ENCODE measurements at places on chromosomes 13 and 19.

GRCh38 chr19:51712461-51713081 lies 11.2 kb downstream of the HAS1 start:
- no peak for DNase-seq

GRCh38 chr19:12047868-12048267 lies 4.9 kb downstream of the ZNF878 start:
- DNase-seq = no peak

DNA sequence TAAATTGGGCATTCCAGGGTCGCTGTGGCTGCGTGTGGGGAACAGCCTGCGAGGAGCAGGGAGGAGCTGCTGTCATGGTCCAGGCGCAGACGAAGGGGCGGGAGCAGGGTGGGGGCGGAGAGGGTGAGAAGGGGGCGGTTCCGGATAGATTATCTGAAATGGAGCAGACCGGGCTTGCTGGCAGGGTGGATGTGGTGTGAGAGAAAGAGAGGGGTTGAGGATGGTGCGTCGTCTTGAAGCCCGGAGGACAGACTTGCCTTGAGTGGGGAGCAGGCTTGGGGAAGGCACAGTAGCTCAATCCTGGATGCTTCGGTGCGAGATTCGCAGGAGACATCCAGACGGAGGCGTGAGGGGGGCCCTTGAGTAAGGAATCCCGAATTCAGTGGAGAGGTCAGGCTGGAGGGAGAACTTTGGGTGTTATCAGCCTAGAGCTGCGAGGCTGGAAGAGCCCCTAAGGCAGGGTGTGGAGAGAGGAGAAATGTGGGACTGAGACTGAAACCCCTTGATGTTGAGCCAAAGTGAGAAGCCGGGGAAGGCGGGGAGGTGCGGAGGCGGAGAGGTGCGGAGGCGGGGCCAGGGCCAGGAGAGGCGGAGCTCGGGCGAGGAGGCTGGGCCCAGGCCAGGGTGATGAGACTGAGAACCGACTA lies 40.6 kb downstream of the DPF1 start:
- no peak for DNase-seq

DNA sequence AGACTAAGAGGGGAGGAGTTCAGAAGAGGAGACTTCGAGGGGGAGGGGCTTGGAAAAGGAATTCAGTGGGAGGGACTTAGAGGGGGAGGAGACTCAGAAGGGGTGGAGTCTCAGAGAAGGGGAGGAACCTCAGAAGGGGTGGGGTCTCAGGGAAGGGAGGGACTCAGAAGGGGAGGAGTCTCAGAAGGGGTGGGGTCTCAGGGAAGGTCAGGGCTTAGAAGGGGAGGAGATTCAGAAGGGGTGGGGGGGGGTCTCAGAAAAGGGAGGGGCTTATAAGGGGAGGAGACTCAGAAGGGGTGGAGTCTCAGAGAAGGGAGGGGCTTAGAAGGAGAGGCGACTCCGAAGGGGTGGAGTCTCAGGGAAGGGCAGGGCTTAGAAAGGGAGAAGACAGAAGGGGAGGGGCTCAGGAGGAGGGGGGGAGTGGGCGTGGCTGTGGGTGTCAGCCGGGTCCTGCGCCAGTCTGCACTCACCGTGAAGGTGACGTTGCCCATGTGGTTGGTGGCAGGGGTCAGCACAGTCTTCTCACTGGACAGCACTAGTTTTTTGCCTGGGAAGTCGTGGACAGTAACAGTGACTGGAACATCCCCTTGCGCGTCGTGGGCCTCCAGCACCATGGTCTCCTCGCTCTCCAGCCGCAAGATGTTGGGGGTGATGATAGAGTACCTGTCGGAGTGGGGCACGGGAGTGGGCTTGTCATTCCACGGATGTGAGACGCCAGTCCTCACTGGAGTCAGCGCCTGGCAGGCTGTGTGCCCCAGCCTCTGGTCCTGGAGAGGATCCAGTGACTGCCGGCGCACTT lies 1.5 kb downstream of the C3 start:
- no peak for DNase-seq

DNA sequence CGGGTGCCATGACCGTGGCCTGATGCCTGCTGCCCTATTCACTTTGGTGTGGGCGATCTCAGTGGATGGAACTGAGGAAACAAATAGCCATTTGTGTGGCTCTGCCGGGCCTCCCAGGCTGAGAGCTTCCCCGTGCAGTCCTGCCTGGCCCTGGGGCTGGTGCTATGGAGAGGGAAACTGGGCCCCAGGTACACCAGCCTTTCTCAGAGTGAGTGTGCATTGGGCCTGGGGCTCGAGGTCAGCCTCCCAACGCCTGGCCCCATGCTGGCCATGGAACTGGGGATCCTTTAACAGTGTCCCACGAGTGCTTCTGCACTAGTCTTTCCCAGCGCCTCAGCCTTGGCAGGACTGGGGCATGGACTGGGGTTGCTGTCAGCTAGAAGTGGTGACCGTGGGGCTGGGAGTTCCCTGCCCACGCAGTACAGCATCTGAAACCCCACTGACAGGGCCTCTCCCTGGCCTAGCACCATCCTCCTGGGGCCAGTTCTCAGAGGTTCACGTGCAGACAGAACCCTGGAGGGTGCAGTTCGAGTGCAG lies 10.5 kb downstream of the PLEKHF1 start:
- DNase-seq = no peak

- no peak for DNase-seq
These were observed 23.2 kb upstream of the TTYH1 start for GRCh38 chr19:54392105-54392504.

GRCh38 chr13:19713186-19713965 lies 69.4 kb downstream of the PSPC1 start:
- no peak for DNase-seq

DNA sequence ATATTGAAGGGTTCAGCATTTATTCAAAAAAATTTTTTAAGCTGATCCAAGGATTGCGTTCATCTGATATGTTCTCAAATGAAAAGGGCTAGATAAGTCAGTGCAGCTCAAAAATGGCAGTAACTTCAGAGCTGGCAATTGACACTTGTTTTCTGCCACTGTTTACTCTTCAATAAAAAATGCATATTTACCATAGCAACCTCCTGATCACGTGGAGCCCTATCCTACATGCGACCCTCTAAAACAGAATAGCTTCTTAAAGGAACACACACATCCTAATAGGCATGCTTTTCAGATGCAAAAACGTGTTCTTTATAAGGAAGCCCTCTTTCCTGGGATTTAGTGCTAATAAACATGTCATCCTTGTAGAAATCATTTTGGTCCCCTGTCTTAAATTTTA lies 150.2 kb downstream of the ZNF536 start:
- no peak for DNase-seq

DNA sequence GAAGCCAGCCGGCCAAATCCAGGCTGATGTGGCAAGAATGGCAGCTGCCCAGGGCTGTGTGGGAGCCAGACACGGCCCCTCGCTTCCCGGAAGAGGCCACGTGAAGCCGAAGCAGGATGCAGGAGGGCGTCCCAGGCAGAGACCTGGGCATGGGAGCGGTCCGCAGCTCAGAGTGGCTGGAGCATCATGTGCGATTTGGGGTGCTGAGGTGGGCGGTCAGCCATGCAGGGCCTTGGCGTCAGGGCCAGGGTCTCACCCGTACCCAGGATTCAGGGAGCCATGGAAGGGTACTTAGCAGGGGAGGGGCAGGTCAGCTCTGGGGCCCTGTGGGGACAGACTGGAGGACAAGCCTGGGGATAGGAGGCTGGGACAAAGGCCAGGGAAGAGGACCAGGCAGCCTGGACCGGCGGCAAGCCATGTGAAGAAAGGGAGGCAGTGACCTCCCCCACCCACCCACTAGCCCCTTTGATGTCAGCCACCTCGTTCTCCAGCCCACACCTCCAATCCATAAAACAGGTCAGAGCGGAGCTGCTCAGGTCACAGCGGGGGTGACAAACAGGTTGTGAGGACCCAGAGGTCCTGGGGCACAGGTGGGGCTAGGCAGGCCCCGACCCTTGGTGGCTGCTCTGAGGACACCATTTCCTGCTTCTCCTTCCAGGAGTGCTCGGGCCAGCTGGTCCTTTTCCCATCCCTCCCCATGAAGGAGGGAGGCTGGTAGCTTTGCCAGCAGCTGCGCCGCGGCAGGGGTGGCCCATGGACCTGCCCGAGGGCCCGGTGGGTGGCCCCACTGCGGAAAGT lies 2.3 kb downstream of the KASH5 start:
- no peak for DNase-seq

DNA sequence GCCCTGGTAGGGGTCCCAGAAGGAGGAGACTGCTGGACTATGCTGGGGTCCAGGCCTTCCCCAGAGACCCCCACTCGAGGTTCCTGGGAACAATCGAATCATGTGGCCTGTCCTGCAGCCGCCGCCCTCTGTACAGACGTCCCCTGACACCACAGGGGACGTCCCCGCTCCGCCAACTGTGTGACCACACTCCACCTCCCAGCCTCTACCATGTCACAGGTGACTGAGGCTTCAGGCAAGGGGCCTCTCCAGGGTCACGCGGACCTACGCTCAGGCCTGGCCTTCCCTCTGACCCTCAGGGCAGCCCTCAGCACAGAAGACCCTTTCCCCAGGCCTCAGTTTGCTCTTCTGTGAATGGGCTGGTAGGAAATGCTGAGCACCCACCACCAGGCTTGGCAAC lies 13.1 kb upstream of the TMEM161A start:
- DNase-seq = no peak

GRCh38 chr19:51891193-51891747 lies 3.5 kb upstream of the ZNF577 start:
- DNase-seq = no peak

GRCh38 chr13:28890712-28891111 lies 70.6 kb downstream of the MTUS2 start:
- no peak for DNase-seq

DNA sequence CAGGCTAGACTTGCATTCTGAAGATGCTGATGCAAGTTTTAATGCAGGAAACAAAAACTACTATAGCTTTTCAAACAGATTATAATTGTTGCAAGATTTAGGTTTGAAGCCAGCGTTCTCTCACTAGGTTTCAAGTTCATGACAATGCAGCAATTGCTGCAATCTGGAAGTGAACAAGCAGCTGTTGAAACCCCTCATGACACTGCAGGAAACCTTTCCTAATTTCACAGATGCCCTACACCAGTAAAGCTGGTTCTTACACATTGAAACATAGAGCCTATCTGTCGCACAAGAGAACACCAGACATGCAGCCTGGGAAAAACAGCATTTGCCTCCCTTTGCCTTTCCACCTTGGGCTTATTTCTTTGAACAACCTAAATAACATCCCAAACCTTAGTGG lies 1737.2 kb upstream of the MIR17HG start:
- DNase-seq = no peak

GRCh38 chr19:39004403-39004802 lies 27.9 kb downstream of the FBXO27 start:
- no peak for DNase-seq

Measured in stimulated activated CD4-positive, alpha-beta T cell treated with anti-CD3 and anti-CD28 coated beads, TNF-alpha, amount 100 ng/mL, for 1 hour (primary cell).